ENCODE measurements at places on chromosomes 1 and 21.

DNA sequence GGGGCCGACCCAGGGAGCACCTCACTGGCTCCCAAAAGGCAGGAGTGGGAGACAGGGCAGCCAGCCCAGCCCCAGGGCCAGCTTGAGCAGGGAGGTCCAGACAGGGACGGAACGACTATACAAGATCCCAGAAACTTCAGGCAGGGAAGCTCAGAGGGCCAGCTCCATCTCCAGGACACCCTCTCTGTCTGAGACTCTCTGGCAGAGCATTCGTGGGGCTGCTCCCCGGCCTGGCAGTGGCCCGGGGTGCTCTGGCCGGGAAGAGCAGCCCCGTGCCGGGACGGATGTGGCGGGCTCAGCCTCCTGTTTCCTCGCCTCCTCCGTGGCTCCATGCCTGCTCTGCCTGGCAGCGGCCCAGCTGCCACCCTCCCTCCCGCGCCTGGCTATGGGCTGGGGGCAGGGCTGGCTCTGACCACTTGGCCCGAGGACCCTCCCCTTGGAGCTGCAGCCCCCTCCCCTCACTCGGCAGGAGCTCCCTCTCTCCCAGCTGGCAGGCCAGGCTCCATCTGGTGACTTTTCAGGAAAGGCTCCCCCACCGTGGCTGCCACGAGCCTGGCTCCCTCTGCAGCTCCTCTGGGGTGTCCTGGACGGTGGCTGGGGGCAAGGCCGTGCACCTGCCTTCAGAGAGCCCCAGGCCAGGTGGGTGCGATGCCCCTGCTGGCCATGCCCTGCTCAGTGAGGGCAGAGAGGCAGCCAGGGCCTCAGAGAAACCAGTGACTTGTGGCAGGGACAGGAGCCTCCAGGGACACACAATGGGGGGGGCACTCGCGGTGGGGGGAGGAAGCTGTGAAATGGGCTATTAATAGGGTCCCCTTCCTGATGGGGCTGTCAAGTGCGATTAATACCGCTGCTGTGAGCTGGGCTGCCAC is 5.6 kb upstream of the PLCH2 start:
- DNase-seq = no peak

DNA sequence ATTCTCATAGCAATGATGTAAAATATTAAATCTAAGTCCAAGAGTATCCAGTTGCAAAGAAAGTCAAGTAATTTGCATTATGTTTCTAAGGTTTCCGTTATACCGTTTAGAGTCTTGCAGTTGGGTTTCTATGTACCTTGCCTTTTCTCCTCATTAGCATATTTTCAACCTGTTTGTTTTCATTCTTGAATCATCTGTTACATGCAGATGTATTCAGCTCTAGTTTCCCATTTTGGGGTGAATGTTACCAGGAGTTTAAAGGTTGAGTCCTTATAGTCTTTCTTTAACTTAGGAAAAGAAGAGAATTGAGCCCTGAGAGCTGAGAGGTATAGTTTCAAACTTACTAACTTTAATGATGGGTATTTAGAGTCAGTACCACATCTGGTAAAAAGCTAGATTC is 139.9 kb downstream of the NFIA start:
- no peak for DNase-seq

DNA sequence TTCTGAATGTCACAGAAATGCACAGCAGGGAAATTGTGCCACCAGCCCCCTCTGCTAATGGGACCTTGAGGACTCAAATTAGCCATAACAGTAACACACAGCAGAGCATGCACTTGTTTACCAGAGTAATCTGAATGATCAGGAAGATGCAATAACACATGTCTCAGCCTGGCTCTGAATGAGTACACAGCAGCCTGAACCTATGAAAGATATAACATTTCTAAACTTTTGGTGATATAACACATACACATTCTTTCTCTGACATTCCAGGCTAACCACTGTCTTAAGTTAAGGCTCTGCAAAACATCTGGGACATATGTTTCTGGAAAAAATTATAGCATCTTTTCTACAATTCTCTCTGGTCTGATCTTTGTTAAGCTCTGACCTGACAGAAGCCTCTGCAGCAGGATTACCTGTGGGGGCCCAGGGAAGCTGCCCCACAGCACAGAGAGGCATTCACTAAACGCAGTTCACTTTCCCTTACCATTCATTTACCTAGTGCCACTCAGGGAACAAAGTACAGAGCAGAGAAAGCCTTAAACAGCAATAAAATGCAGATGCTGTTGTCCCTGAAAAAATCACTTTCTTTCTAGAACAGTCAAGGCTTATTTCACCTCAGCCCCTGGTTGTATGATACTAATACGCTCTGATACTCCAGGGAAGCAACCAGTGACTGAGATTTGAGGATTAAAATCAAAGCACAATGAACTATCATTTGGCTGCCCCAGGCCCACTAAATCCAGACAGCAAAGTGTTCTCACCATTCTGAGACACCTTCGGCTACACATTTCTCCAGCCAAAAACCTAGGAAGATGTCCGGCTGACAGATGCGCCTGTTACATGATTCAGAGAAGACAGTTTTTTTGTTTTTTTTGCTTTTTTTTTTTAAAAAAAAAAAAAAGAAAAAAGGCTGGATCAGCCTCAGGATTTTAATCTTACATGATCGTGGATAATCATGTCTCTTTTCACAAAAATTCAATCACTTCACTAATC is 54.0 kb upstream of the CNN3 start:
- DNase-seq = no peak

- no peak for DNase-seq
Measured at GRCh38 chr1:153513023-153513422, 22.8 kb downstream of the S100A6 start.

DNA sequence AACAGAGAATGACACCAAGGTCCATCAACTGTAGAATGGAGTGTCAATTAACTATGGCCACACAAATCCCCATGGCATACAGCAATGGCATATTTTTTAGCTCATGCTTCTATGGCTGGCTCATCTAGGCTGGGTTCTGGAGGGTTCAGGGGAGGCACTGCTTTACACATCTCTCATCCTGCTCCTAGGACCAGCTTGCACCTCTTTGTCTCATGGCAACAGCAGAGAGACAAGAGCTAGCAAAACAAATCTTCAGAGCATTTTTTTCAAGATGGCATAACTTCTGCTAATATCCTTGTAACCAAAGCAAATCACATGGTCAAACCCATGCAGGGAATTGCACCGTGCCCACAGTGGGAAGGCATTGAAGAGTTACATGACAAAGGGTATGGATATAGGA is 82.4 kb downstream of the KIF14 start:
- DNase-seq = no peak

GRCh38 chr1:246680190-246680589 is 44.0 kb upstream of the SCCPDH start:
- no peak for DNase-seq

DNA sequence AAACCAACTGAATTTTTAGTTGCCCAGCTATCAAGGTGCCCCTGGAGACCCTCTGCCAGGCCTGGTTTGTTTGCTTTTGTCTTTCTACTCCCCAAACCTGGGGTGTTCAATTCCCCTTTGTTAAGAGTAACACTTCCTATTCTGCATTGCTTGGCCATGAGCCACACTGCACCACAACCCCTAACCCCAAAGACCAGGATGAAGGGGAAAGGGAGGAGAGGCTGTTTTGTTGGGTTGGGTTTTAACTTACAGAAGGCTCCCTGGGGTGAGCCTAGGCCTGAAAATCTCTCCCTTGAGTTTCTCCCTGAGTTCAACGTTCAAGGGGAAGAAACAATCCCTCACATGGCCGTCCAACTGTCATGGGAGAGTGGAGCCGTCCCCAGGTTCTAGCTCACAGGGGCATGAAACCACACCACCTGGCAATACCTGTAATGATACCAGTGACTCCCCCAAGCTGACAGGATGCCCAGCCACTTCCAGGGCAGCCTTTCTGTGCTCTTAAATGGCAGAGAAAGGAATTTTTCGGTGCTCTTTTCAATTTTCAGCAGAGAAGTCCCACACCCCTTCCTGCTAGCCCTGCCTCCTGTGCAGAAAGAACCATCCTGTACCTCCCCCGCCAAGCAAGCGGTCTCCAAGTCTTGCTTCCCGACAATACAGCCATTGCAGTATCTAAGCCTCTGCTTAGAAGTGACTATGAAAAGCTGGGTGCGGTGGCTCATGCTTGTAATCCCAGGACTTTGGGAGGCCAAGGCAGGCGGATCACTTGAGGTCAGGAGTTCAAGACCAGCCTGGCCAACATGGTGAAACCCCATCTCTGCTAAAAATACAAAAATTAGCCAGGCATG is 14.9 kb downstream of the SLC45A3 start:
- DNase-seq = no peak

GRCh38 chr1:109187127-109187526 is 26.6 kb upstream of the SARS1 start:
- DNase-seq = no peak

- DNase-seq = no peak
Measured at GRCh38 chr1:25066731-25067517, 136.8 kb upstream of the RUNX3 start.

GRCh38 chr1:41611068-41611931 is 126.8 kb upstream of the EDN2 start:
- no peak for DNase-seq

DNA sequence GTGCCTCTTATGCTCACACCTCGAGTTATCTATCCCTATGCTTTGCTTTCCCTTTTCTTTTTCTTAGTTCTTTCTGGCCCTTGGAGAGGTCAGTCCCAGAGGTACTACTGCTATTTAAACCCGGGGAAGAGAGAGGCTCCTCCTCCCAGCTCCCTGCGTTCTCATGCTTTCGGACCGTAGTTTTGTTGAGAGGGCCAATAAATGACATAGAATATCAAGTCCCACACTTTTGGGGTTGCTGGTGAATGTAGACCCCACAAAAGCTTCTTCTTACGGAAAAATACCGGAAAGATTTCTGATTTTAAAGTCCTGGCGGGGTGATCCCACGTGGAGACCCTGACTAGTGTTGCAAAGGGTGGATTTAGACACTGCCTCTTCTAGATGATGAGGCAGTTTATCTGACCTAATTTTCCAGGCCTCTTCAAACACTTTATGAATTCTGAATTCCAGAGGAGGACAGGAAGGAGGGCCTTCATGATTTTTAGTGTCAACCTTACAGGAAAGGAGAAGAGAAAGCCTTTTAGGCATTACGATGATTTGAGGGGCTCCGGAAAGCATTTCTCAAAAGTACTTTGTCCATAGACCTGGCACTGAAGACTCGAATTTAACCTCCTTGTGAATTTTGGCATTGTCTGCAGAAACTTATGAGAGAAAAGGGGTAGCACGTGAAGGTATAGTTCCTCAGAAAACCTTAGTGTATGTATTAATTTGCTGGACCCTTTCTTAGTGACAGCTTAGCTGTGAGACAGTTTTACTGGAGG is 694 bp downstream of the TMEM167B start:
- DNase-seq = no peak

DNA sequence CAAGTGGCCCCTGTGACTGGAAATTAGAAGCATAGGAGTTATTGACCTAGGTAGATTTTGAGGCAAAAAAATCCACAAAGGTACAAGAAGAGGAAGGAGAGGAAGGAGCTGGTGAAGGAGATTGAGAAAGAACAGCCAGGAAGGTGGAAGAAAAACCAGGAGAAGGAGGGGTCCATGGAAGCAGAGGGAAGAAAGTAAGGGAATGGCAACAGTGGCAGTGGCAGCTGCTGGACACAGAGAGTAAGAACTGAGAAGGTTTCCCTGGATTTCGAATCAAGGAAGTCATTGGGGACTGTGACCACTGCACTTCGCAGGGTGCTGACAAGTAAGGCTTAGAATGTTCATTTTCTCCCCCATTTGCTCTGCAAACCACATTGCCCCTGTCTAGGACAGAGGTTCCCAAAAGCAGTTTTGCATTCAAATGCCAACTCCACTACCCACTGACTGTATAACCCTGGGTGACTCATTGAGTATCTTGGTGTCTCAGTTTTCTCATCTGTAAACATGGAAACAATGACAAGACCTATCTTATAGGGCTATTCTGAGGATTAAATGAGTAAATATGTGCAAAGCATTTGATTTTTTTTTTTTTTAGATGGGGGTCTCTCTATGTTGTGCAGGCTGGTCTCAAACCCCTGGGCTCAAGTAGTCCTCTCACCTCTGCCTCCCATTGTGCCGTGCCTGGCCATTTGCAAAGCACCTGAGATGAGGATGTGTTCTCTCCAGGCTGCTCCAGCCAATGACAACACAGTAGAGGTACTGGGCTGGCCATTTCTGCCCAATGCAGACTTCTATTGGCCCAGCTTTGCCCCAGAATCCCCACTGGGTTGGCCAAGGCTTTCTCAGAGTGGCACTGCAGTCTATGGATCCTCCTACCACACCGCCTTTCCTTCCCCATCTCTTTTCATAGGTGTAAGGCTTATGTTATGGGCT is 9.3 kb upstream of the CAPN2 start:
- DNase-seq = no peak

- DNase-seq = no peak
Measured at GRCh38 chr1:247475793-247476192, 17.9 kb upstream of the OR2B11 start.

DNA sequence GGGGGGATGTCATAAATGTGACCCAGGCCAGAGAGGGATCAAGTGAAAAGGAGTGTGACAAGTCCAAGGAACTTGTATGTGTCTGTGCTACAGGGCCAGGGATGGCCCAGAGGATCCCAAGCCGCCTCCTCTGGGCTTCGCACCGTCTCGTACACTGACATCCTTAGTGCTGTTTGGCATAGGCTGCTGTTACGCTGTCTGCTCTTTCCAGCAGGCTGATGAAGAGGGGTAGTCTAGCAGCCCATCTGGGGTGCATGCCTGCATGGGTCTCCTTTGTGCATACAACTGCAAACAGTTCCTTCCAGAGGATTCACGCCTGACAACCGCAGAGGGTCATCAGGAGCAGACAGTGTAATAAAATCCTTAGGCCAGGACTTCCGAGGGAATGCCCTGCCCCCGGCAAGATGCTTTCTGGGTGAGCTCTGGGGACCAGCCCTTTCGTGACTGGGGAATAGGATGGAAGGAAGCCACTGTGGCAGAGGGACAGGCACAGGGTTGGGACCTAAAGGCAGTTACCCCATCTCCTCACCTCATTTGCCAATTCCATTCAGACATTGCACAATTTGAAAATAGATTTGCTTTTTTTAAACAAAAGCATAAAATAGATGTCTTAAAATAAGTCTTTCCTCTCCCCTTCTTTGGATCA is 6.3 kb upstream of the GOLT1A start:
- no peak for DNase-seq

- DNase-seq = no peak
Measured at GRCh38 chr1:105027838-105028471, 1278.3 kb downstream of the AMY1C start.

- peak; percentile 72 for DNase-seq
Measured at GRCh38 chr1:112716133-112716720, 1.1 kb upstream of the PPM1J start.

DNA sequence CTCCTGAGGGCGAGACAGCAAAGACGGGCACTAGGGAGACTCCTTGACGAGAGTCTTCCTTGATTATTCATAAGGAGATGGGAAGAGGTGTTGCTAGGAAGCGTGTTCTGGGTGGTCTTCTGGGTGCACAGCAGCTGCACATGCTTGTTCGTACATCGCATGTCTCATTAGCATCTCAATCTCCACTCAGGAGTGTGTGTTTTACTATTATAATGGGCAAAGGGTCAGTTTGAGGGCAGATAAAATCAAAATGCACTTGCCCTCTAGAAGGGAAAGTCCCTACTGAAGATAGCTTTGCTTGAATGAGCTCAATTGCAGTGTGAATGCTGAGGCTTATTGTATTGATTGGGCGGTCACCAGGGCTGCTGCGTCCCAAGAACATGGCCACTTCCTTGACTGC is 50.2 kb upstream of the SCCPDH start:
- no peak for DNase-seq

- no peak for DNase-seq
Measured at GRCh38 chr21:44293551-44294231, 6.2 kb upstream of the PFKL start.

Measured in non-pigmented ciliary epithelial cell (primary cell).